CD14-positive monocyte (primary cell): ENCODE measurements at places on chromosomes 7 and 10. TPM values are rescaled to one million over a fixed set of nuclear protein-coding genes. Genes with fewer than 3 reads are reported as not detected.

DNA sequence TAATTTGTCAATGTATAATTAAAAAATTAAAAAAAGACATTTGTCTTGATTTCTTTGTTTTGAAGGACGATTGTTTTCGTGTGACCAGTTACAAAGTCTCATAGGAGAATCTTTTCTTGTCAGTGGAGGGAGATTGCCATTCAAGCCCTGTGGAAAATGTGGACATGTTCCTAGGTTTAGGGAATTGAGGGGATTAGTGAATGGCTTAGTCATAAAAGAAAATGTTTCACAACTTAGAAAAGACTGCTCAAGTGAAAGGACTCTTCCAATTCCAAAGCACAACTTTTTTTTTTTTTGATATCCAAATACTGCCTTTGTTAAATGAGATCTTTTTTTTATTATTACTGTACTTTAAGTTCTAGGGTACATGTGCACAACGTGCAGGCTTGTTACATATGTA is 140.7 kb upstream of the HABP2 start:
- DNase-seq: no peak

- DNase-seq: no peak
Measured at GRCh38 chr10:112755446-112756234, 194.4 kb upstream of the TCF7L2 start.

- no peak for DNase-seq
Measured at GRCh38 chr7:157623556-157623955, 286.8 kb downstream of the DNAJB6 start.

- DNase-seq: no peak
Measured at GRCh38 chr10:36109399-36110023, 467.4 kb upstream of the FZD8 start.

DNA sequence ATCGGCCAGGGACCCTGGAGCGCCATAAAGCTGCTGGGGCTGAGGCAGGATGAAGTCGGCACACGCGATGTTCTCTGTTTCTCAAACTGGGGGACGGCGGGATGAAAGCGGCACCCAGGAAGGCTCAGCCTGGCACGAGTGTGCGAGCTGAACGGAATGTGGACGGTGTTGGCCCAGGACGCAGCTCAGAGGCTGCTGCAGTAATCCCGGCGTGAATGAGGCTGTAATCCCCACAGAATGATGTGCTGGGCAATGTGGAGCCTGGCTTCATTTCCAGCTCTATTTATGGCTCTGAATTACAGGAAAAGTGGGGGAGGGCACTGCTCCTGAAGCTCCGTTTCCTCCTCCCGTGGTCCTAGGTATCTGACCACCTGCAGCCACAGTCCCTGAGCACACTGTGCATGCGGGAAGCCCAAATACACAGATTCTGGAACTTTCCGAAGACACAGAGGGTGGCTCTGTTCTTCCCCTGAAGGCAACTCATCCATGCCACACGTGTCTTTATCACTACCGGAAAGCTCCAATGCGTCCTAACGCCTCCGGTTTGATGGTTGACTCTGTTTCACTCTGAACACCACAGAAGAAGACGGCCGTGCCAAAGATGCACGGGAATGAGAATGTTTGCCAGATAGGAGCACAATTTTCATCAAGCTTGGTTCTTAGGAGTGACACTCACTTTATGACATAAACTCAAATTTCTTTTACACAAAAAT is 37.6 kb downstream of the KLF6 start:
- no peak for DNase-seq

DNA sequence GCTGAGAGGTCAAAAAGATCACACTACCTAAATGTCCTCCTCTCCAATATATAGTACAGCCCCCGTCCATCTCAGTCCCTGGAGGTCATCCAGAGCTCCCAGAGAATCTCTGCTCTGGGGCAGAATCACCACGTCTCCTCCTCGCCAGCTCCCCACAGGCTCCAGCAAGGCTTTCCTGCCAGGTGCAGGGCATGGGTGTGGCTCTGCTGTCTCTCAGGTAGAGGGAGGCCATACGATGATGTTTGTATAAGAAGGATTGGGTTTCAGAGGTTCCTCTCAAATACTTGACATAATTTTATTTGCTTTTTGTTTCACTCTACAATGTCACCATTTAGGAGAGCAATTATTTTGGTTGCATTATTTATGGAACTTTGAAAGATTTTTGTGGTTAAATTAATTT is 98.3 kb upstream of the PRSS58 start:
- DNase-seq: no peak

DNA sequence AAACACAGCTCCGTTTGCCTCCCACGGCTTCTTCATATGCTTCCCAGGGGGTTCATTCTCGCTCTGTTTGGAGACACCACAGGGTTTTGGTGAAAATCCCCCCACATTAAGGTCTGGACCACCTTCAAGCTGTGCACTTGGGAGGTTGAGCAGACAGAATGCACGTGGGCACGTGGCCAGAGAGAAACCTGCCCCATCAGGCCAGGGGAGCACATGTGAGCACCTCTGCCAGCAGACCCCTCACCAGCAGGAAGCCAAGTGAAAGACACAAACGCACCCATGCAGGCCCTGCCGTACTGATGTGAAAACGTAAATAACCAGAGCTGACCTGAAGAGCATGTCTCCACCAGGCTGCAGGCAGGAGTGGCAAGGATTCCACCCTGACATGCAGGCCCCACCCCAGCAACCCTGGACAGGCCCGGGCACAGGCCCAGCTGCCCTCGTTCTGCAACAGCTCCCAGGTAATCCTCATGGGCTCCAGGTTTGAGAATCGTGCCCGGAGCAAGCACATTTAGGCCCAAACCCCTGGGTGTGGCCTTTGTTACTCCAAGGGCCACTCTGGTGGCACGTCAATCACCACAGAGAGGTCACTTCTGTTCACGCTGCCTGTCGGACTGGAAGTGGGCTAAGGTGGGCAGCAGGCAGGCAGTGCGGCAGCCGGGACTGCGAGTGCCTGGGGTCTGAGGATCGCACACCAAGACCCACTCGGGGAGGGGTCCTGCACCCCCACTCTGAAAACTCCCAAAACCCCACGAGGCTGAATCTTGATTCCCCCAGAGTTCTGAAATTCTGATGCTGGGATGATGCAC is 184.4 kb downstream of the PTPRN2 start:
- no peak for DNase-seq

Gene SEMA4G
- not detected for polyA plus RNA-seq
